Activated naive CD8-positive, alpha-beta T cell treated with anti-CD3 and anti-CD28 coated beads, Interleukin-2, amount 10 ng/mL, durations not matched to agents 7 days and 5 days (primary cell): ENCODE measurements at places on chromosomes 16 and 17. TPM values are rescaled to one million over a fixed set of nuclear protein-coding genes. Genes with fewer than 3 reads are reported as not detected.

- no peak for DNase-seq
- no peaks in the 10 kb centered on the region for H3K27me3 ChIP-seq
These were observed 31.7 kb upstream of the TAOK1 start for GRCh38 chr17:29358416-29358815.

DNA sequence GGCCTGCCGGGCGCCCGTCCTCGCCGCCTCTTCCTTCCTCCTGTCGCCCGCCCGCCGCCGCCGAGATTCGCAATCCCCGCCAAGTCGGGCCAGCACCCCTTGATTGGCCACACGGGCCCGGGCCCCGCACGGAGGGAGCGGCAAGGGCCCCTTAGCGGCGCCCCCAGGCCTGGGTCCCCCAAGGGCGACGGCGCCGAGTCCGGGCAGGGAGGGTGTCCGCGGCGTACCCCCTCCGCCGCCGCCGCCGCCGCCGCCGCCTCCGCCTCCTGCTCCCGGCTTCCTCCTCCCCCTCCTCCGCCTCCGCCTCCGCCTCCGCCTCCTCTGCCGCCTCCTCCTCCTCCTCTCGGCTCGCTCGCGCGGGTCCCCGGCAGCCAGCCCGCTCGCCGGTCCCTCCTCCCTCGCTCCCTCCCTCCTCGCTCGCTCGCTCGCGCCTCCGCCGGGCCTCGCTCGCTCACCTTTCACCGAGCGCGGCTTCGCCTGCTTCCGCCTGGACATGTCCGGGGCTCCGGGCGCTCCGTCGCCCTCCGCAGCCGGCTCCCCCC is 561 bp downstream of the ZNF423 start:
- no peak overlapping the region for H3K27ac ChIP-seq
- no peaks in the 10 kb centered on the region for H3K36me3 ChIP-seq
- H3K27me3 ChIP-seq, result peaks cover 45% of the 10 kb centered on the region
- H3K4me1 ChIP-seq, result peaks cover 6% of the 10 kb centered on the region
- peak overlapping the region; percentile 58 for H3K4me3 ChIP-seq

- no peaks in the 10 kb centered on the region for H3K27me3 ChIP-seq
- no peak overlapping the region for H3K4me3 ChIP-seq
- no peak for DNase-seq
- H3K4me1 ChIP-seq, result peaks cover 14% of the 10 kb centered on the region
These were observed 7.1 kb downstream of the KRT13 start for GRCh38 chr17:41498276-41498675.

The XPO6 gene
- total RNA-seq, result 261 TPM

DNA sequence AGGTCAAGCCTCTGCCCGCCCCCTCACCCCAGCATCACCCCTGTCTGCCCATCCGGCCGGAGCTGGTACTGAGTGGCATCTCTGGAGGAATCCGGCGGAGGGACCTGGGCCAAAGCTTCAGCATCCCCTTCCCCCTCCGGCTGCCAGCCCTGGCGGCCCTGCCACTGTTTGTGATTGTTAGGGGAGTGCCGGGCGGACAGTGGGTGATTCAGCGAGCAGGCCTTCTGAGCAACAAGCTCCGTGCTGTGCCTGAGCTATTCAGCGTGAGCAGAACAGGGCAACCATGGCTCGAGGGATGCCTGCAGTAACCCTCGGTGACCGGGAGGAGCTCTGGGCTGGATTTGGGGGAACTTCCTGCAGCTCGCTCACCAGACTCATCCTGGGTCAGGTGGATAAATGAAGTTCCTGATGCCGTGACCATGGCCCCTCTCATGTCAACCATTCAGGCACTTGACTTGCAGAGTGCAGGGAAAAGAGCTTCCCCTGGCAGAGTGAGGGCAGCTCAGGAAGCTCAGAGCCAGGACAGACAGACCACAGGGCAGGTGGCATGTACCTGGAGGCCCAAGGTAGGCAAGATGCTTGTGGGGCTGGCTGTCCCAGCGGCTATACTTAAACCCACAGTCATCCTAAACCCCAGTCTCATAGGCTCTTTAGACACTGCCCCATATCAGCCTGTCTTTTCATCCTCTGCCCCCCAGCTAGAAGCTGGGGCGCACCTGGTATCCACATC is 24.3 kb upstream of the MLKL start:
- no peak overlapping the region for H3K27ac ChIP-seq
- H3K4me3 ChIP-seq, result no peak overlapping the region
- no peak for DNase-seq
- no peaks in the 10 kb centered on the region for H3K27me3 ChIP-seq

DNA sequence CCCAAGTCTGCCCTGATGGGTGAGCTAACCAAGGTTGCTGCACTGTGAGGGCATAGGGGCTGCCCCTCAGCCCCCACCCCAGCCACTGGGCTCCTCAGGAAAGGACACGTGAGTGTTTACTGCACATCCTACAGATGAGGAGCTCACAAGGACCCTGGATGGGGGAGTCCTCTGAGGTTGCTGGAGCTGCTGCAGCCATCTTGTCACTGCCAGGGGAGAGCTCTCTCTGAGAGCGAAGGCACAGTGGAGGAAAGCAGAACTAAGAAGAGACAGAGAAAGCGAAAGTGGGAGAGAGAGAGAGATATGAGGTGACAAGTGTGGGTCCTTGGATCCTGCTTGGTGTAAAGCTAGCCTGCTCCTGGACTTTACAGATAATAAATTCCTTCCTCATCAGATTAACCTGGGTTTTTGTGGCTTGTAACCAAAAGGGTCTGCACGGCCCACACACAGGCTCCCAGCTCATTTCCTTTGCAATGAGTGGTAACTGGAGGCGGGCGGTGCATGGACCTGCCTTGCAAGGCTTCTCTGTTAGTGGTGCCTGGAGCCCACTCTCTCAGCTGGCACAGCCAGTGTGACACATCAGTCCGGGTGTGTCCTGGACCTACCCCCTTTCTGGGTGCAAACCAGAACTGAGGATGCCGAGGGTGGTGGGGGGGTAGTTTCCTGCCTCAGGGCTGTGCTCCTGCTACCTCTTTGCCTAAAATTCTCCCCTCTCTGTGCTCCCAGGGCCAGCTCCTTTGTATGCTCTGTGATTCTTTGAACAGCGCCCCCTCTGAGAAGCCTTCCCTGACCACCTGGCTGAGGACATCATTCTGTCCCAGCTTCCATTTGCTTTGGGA is 14.2 kb downstream of the SNX20 start:
- H3K27ac ChIP-seq, result peak overlapping the region; percentile 93
- DNase-seq, result peak; percentile 65

DNA sequence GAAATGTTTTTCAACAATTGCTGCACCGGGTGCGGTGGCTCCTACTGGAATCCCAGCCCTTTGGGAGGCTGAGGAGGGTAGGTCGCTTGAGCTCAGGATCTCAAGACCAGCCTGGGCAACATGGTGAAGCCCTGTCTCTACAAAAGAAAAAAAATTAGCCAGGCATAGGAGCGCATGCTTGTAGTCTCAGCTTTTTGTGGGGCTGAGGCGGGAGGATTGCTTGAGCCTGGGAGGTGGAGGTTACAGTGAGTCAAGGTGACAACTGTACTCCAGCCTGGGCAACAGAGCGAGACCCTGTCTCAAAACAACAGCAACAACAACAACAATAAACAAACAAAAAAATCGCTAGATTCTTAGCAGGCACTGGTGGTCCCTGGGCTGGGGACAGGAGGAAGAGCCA is 28.5 kb downstream of the IL21R start:
- no peaks in the 10 kb centered on the region for H3K27me3 ChIP-seq
- H3K4me1 ChIP-seq, result peaks cover 46% of the 10 kb centered on the region
- DNase-seq, result no peak
- H3K36me3 ChIP-seq, result peaks cover 23% of the 10 kb centered on the region
- H3K4me3 ChIP-seq, result no peak overlapping the region
